ENCODE measurements at places on chromosomes 5 and 9.

- DNase-seq: no peak
Measured at GRCh38 chr9:128735373-128735772, 11.4 kb upstream of the ZDHHC12 start.

DNA sequence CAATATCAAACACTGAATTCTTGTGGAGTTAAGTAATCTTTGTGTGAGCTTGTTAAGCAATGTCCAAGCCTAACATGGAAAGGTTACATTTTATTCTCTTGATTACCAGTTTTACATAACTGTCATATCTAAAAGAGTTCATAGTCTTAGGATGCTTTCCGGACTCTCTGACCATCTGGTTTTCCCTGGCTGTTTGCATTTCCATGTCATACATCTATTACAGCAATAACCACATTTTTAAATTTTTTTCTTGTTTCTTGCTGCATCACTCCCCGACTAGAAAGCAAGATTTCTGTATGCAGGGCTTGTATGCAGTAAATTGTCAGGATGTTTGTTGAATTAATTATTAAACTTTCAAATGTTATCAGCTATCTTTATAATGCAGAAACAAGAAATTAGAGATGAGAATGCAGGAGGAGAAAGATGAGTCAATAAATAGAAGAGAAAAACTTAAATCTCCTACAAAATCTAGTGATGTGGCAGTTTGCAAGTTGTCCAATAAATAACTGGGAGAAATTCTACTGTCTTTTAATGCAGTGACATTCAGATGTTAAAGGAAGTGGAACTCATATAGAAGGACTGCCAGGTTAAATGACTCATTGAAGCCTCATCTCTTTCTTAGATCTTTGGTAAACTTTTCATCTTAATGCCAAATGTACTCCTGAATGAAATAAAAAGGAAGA, 179.6 kb upstream of the SGCD start:
- no peak for DNase-seq

- DNase-seq: no peak
Measured at GRCh38 chr5:45385321-45386058, 310.7 kb downstream of the HCN1 start.

- DNase-seq: no peak
Measured at GRCh38 chr9:7960320-7961050, 160.9 kb upstream of the DMAC1 start.

- no peak for DNase-seq
Measured at GRCh38 chr5:107619781-107620180, 51.0 kb downstream of the EFNA5 start.

GRCh38 chr9:130854835-130855234, 19.8 kb downstream of the ABL1 start:
- no peak for DNase-seq

DNA sequence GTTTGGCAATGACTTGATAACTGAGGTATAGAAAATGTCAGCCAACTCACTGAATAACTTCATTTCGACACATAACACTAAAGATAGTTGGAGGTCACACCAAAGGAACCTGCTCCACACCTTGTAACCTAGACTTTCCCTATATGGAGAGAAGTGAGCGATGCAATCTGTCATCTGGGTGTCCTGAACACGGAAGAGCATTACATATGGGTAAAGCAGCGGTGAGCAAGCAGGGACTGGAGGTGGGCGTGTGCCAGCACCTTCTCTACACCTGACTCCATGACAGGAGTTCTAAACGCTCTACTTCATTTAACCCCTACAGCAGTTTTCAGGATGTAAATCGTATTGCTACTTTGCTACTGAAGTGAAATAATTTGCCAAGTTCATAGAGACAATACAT, 152.8 kb downstream of the SLC12A2 start:
- DNase-seq: no peak

GRCh38 chr9:18825656-18826170, 207.3 kb downstream of the SAXO1 start:
- no peak for DNase-seq

GRCh38 chr9:18233776-18234445, 240.0 kb upstream of the ADAMTSL1 start:
- DNase-seq: no peak

- no peak for DNase-seq
Measured at GRCh38 chr5:72518001-72518683, 10.9 kb upstream of the ZNF366 start.

DNA sequence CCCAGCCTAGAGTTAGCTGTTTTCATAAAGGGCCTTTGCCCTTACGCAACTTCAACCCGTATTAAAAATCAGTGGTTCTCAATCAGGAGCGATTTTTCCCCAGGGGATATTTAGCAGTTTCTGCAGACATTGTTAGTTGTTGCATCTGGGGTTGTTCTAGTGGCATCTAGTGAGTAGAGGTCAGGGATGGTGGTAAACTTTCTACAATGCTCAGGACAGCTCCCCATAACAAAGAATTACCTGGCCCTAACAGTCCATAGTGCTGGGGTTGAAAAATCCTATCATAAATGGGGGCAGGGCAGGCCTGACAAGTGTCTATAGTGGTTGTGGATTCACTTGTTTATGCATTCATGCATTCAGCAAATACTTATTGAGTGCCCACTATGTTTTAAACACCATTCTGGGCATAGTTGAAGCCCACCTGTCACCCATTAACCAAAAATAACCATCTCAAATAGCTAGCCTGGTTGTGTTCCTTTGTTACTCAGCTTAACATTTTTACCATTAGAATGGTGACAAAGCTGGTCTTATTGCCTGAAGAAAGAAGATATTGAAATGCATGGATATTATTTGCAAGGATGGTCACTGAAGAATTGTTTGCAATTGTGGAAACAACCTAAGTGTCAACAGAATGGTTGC, 15.9 kb upstream of the FGF1 start:
- no peak for DNase-seq

GRCh38 chr9:15069106-15069505, 158.9 kb upstream of the FREM1 start:
- DNase-seq: no peak

DNA sequence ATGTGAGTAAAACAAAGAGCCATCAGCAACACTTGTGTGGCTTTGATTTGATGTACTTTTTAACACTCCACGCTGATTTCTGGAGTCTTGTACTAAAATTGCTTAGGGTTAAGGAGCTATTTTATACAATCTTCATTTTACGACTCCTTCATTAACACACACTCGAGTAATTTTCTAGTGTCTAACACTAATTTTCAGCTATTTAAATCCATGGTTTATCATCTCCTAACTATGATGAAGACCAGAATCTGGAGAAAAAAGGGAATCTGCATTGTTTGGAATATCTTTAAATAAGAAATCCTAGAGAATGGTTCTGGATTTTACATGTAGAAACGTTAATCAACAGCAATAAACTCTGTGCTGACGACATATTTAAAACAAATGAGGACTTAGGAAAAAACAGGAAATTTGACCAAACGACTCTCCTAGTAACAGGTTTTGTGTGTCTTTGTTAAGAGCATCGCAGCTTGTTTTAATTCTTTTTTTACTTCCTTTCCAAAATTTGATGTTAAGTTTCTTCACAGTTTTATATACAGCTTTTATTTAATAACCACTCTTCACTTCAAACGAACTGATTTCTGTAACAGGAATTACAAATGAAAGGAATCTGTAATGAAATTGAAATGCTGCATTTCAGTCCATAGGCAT, 138.5 kb downstream of the AOPEP start:
- no peak for DNase-seq

- DNase-seq: no peak
Measured at GRCh38 chr5:166505544-166505943, 1785.9 kb upstream of the WWC1 start.

- no peak for DNase-seq
Measured at GRCh38 chr5:112960863-112961504, 15.6 kb upstream of the DCP2 start.

DNA sequence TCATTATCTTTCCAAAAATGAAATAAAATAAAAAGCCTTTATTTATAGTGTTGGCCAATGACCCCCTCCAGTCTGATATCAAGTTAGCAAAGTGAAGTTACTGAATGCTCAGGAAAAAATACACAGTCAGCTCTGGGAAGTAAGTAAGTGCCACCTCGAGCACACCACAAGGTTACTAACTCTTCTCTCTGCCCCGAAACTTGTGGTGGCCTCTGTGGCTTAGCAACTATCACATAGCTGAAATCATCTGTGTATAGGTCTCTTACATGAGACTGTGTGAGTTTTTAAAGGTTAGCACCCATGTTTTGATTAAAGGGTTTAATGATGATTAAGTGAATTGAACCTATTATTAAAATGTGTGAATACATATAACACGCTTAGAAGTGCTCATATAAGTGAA, 161.4 kb upstream of the KLF4 start:
- no peak for DNase-seq

DNA sequence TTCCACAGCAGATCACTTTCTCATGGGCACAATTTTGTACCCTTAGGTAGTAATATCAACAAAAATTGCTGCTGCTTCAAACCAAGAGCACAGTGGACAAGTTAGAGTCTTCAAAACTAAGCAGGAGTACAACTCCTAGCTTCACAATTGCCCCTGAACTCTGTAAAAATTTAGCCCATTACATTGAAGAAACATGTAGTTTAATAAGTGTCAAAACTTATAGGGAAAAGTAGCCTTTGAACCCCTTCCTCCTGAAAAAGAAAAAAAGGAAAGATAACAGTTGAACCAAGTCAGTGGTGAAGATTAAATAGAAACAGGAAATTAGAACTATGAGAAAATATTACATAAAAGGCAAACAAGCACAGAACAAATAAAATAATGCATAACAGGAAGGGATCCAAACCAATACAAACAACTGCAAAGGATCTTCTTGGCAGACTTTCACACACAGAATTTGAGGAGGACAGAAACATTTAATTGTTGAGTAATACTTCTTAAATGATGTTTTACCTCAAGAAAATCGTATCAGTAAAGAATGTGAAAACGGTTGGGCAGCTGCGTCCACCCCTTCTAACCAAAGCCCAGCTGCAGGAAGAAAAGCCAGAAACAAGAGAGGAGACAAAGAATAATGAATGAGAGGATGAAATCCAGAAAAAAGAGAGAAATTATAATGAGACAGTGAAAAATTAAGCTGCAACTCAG, 636.0 kb downstream of the NR2F1-AS1 start:
- DNase-seq: no peak
